ENCODE measurements at places on chromosomes 2 and 18.

GRCh38 chr2:54763636-54764291, 40.3 kb downstream of the EML6 start:
- ATAC-seq = no peak

DNA sequence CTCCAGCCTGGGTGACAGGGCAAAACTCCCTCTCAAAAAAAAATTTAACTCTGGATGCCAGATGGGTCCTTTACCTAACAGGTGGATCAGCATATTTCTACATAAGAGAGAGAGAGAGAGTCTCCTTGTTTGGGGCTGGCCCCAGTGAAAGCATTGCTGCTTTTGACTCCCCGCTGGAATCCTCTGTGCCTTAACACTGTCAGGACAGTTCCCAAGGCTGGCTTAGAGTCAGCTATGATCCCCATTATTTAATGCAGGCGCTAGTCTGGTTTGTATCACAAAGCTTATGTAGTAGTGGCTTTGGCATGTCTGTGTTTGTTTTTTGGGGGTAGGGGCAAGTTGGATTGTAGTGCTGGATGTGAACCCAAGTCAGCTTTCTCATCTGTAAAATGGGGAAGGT, 9.4 kb downstream of the INPP4A start:
- no peak for ATAC-seq

GRCh38 chr2:84850471-84850870, 30.4 kb downstream of the TRABD2A start:
- no peak for ATAC-seq

GRCh38 chr18:9669016-9669415, 39.1 kb upstream of the RAB31 start:
- ATAC-seq = no peak

- no peak for ATAC-seq
Measured at GRCh38 chr2:2254206-2254605, 76.9 kb downstream of the MYT1L start.

DNA sequence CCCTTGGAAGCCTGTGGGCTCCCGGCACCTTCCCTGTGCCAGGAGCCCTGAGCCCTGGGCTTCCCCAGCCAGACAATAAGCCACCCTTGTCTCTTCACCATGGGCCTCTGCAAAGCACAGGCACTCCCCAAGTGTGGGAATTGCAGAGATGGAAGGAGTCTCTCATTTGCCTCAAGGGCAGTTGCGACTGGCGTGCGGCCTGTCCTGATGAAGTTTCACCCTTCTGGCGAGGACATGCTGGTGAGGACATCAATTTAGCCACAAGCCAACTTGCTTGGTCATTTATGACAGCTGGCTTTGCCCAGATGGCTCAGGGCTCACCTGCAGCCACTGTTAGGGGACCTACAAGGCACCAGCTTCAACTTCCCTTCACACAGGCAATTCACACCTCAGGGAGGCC, 180.2 kb downstream of the ANAPC1 start:
- ATAC-seq = no peak

DNA sequence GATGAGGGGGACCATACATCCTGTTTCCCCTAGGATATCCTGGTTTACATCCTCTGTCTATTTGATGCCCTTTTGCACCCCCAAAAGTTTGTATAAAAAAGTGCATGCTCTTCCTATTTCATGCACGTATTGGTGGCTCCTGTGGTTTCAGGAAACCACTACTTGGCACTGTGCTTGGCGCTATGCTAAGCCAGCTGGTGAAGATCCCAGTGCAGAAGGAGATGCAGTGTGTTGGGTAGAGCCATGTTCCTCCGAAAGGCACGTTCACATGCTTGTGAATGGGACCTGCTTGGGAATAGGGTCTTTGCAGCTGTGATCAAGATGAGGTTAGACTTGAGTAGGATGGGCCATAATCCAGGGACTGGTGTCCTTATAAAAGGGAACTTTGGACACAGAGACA, 419.7 kb downstream of the GALR1 start:
- no peak for ATAC-seq

DNA sequence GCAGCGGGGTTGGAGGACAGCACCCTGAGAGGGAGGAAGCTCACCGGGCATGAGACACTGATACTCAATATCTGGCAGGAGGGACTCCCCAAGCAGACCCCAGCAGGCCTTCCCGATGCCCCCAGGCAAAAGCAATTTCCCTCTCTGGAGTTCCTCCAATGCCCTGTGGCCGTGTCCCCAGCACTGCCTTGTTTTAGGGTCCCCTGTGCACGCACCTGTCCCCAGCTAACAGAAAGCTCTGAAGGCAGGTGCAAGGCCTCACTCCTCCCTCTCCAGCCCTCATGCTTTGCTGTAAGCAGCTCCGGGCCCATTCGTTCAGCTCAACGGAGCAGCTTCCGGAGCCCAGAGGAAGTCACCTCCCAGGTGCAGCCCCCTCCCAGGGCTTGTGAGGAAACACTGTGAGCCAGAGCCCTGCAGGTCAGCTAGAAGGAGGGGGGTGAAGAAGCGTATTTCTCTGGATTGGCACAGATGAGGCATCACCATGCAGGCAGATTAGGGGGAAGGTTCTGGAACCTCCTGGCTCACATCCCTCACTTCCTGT, 50.3 kb upstream of the ID2 start:
- no peak for ATAC-seq

GRCh38 chr2:171702781-171703556, 15.7 kb downstream of the DYNC1I2 start:
- ATAC-seq = no peak

- no peak for ATAC-seq
Measured at GRCh38 chr2:11416186-11416585, 49.8 kb downstream of the E2F6 start.

- peak; percentile 50 for ATAC-seq
Measured at GRCh38 chr2:174965992-174966744, 39.0 kb downstream of the CHN1 start.

GRCh38 chr2:20533993-20534622, 87.2 kb downstream of the RHOB start:
- ATAC-seq = no peak

DNA sequence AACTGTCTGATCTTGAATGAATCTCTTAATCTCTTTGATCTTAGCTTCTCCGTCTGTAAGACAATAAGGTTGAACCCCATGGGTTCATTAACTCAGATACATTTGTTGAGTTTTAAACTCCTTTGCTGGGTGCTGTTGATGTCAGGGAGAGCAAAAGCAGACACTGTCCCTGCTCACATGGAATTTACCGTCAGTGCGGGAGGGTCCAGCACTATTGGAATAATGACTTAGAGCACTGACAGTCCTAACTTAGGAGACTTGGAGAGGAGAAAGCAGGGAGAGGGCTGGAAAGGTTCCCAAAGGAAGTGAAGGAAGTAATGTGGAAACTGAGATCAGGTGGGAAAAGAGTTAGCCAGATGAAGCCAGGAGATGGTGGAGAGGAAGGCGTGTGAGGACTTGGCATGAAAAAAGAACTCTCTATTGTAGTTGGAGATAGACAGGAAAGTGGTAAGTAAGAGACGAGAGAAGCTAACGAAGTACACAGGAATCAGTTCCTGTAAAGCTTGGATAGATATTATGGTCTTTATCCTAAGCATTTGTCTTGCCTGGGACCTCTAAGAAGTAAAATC, 141.4 kb upstream of the SERTAD2 start:
- no peak for ATAC-seq

DNA sequence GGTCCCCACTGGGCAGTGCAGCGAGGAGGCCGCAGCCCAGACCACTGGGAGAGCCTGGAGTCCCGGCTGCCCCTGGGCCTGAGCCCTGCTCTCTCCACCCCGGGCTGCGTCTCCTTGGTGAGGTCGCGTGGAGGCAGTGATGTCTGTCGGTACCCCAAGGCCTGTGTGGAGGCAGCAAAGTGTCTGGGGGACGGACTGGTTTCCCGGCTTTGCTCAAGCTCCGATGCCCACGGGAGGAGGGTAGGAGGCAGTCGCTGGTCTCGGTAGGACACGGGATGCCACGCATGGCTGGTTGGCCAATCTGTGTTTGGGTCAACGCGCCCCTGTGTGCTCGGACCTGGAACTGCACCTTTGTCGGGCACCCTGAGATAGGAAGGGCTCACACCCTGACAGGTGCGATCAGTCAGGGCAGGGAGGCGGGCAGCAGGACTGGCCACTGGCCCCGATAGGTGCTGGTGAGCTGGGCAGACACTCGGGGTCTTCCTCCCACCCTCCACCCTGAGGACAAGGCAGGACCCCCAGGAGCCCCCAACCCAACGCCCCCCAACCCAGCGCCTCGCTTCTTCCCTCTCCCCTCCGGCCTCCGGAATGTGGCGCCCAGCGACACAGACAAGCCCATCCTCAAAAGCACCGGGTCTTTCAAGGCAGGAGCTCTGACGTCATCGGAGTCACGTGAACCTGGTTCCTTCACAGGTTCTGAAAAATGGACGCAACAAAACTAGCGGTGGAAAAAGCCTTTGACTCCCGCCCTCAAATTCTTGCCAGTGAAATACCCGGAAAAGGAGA, 288.6 kb downstream of the NDUFA10 start:
- no peak for ATAC-seq

DNA sequence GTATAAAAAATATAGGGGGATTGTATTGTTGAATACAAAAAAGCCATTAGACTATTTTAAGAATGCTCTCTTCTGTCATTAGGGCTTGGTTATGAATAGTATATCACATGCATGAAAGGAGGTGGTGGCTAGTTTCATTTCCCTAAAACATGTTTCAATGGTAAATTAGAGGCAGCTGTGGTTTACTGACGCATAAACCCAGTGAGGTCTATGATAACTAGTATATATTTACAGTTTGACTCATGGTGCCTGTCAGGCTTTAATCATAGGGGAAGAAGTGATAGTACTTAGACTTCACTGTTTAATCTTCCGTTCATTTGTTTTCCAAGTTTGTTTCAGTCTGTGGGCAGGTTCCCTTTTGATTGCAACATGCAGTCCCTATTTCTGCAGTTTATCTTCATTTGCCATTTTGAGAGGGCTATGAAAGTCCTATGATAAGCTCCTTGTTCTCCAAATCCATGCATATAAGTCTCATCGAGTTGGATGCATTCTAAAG, 55.1 kb upstream of the MAP4K3 start:
- peak; percentile 88 for ATAC-seq

GRCh38 chr18:76977684-76978232, 154.8 kb downstream of the MBP start:
- no peak for ATAC-seq

GRCh38 chr2:9332136-9332852, 91.0 kb downstream of the ITGB1BP1 start:
- no peak for ATAC-seq

DNA sequence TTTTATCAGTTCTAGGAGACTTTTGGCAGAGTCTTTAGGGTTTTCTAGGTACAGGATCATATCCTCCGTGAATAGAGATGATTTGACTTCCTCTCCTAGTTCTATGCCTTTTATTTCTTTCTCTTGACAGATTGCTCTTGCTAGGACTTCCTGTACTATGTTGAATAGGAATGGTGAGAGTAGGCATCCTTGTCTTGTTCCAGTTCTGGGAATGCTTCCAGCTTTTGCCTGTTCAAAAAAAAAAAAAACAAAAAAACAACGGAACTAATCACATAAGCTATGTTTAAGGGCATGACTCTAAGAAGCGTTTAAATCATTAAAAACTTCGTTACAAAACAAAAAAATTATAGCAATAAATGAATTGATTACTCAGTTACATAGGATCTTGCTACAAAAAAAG, 145.7 kb downstream of the NUP35 start:
- no peak for ATAC-seq

DNA sequence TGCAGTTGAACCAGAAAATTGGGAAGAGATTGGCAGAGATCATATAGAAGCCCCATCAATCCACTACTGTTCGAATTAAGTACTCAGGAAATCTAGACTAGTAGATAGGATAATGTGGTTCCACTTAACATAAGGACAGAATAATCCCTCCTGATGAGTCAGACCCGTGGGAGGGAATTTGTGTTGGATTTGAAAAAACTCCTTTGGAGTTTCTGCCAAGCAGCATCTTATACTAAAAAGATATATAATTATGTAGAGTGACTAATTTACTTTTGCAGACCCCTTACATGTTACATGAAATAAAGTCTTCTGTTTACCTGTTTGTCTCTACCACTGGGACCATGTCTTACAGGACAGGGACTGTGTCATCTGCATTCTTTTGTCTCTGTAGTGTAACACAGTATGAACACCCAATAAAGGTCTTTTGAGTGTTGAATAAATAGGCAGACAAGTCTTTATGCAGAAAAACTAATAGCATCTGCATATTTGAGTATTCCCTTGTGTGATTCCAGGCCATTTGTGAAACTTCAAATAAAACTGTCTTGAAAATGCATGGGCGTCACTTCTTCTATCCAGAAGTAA, 122.6 kb upstream of the DNAJC10 start:
- peak; percentile 97 for ATAC-seq

GRCh38 chr2:182980115-182980514, 58.1 kb downstream of the NCKAP1 start:
- ATAC-seq = no peak

DNA sequence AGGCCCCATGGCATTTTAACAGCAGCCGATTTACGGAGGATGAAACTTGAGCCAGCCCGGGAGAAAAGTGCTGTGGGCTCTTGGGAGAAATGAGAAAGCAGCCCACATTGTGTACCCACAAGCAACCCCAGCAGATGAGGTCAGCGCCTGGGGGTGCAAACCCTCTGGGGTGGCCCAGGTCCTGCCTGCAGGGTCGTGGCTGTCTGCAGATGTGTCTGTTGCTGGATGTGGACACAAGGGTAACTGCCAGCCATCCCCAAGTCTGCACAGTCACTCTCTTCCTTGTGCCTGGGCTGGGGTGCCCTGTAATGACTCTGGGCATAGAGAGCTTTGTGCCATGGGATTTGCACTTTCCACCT, 170.8 kb downstream of the PRKCE start:
- ATAC-seq = no peak

DNA sequence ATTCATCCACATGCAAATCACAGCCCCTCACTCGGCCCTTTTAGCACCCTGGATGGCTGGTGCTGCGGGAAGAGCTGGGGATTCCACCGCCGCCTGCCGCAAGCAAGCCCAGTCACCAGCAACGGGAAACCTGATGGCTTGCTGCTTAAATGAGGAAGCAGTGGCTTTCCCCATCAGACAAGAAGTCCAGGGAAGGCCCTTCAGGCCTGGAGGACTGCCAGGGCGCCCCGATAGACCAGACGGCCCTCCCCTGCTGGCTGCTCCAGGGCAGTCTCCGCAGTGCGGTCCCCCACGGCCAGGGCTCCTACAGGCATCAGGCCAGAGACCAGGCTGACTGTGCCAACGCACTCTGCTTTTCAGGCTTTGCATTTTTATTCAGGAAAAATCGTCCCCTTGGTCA, 439.1 kb downstream of the EIPR1 start:
- no peak for ATAC-seq

GRCh38 chr2:111643759-111644158, 240.2 kb downstream of the ANAPC1 start:
- ATAC-seq = no peak

- no peak for ATAC-seq
Measured at GRCh38 chr2:101415220-101415619, 27.9 kb upstream of the CREG2 start.

GRCh38 chr2:104504331-104505073, 349.4 kb upstream of the POU3F3 start:
- peak; percentile 50 for ATAC-seq

Data from motor neuron (in vitro differentiated cells).